ENCODE measurements at places on chromosomes 12 and 14. TPM values are rescaled to one million over a fixed set of nuclear protein-coding genes. Genes with fewer than 3 reads are reported as not detected.

GRCh38 chr12:80593766-80594165 is 113.7 kb upstream of the MYF6 start:
- no peak for DNase-seq
- no peak overlapping the region for H3K4me3 ChIP-seq
- no peaks in the 10 kb centered on the region for H3K4me1 ChIP-seq
- no peaks in the 10 kb centered on the region for H3K36me3 ChIP-seq
- H3K27ac ChIP-seq = no peak overlapping the region
- no peaks in the 10 kb centered on the region for H3K27me3 ChIP-seq

RAPGEF3 gene
- 20.0 TPM for total RNA-seq

GRCh38 chr12:124442772-124443445 is 124.5 kb downstream of the NCOR2 start:
- no peak overlapping the region for H3K4me3 ChIP-seq
- peaks cover 69% of the 10 kb centered on the region for H3K36me3 ChIP-seq
- H3K27me3 ChIP-seq = no peaks in the 10 kb centered on the region
- DNase-seq = peak; percentile 33

- peak overlapping the region; percentile 28 for H3K4me3 ChIP-seq
- H3K4me1 ChIP-seq = peaks cover 15% of the 10 kb centered on the region
- peaks cover 12% of the 10 kb centered on the region for H3K27me3 ChIP-seq
- no peak for DNase-seq
- no peak overlapping the region for H3K27ac ChIP-seq
- no peaks in the 10 kb centered on the region for H3K36me3 ChIP-seq
Observed at GRCh38 chr14:101627915-101628262, 66.6 kb downstream of the DIO3 start.

DNA sequence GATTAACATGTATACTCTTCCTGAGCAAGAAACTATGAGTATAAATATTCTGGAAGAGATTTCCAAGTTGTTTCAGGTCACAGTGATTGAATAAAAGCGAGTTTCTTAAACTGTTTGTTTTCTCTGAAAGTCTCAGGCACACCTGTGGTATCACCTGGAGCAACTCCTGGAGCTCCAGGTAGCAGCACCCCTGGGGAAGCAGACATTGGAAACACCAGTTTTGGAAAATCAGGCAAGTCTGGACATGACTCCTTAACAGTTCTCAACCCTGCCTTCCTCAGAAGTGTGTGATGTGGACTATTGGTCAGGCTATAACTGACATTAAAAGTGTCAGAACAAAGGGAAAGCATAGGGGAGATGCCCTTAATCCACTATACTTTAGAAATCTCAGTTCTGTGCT is 217.6 kb upstream of the CNTN1 start:
- H3K27ac ChIP-seq = no peak overlapping the region
- DNase-seq = no peak
- H3K4me1 ChIP-seq = no peaks in the 10 kb centered on the region
- no peaks in the 10 kb centered on the region for H3K36me3 ChIP-seq
